NCI-H510A (cell line): ENCODE measurements at places on chromosomes 13 and 19.
A peak's percentile ranks its signal among the peaks of the same experiment; 100 is the strongest.

DNA sequence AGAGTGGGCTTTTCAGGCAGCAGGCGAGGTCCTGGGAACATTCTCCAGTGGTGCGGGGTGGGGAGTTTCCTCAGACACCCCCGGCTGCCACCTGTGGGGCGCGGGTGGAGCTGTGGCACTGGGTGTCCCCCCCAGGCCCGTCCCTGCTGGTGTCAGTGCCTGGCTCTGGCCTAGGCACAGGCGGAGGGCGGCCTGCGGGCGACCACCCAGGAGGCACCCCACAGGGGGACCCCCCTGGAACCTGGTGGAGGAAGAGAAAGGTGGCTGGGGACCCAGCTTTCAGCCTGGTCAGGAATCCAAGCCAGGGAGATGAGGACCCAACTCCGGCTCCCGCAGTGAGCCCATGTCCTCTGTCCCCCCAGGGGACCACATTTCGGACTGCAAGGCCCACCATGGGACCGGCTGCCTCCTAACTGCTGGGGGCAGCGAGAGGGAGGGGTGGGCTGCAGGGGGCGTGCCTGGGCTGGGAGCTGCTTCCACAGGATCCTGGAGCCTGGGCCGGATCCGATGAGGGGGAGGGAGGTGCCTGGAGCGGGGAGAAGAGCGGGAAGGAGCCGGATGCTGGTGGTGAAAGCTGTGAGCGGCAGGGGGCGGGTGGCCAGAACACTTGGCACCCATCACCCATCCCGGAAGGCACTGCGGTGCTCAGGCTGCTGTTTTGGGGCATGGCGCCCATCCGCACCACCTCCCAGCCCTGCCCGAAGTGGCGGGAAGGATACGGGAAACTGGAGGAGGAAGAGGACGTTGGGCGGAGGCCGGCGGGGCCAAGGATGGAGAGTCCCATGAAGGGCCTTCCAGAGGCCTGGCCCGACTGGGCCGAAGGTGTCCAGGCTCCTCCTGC, 5.5 kb upstream of the CTXN1 start:
- no peak for DNase-seq

- DNase-seq = no peak
These were observed 4.8 kb downstream of the SLC17A7 start for GRCh38 chr19:49436381-49437017.

GRCh38 chr13:98133946-98134345, 8.9 kb upstream of the FARP1 start:
- DNase-seq = no peak

DNA sequence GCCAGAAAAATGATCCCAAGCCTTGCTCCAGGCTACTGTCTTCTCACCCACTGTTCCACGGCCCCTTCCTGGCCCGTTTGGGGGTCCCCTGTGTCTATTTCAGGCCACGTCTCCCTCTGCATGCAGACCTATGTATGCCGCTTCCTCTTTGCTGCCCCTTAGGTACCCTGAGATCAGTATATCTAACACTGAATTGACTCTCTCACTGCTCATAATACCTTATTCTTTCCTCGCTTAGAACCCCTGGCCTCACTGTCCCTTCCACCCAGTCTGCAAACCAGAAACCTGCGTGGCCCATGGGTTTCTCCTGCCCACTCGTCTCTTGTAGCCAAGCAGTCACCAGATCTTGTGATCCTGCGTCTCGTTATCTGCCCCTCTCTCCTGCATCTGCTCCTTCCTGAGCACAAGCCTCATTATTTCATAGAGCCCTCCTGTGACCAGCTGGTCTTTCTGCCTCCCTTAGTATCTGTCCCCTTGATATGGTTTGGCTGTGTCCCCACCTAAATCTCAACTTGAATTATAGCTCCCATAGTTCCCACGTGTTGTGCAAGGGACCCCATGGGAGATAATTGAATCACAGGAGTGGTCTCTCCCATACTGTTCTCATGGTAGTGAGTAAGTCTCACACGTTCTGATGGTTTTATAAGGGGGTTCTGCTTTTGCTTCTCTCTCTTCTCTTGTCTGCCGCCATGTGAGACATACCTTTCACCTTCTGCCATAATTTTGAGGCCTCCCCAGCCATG, 109.0 kb upstream of the RNF113B start:
- DNase-seq = no peak

GRCh38 chr19:13784731-13785452, 10.4 kb upstream of the ZSWIM4 start:
- DNase-seq = no peak

DNA sequence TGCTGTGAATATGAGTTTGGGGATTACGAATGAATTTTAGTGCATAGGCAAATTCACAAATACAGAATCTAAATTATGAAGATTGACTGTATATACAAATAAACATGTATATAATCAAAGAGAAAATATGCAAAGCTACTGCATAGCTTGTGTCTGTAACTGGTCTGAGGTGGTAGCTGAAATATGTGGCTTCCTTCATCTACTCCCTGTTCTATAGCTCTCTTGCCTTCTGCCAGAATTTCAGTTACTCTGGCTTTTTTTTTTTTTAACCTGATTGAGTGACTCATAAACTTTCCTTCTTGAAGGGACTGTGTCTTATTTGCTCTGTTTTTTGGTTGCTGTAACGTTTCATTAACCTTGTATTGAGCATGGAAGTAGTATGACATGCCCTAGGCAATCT, 26.6 kb downstream of the DNAJC3 start:
- DNase-seq = no peak

GRCh38 chr19:28118235-28118634, 1094.7 kb downstream of the UQCRFS1 start:
- DNase-seq = no peak

- DNase-seq = no peak
These were observed 149.2 kb upstream of the RNF113B start for GRCh38 chr13:98326291-98326690.

- no peak for DNase-seq
These were observed 459 bp upstream of the TMEM59L start for GRCh38 chr19:18612051-18612771.

GRCh38 chr13:30255696-30256095, 51.7 kb downstream of the KATNAL1 start:
- DNase-seq = no peak

DNA sequence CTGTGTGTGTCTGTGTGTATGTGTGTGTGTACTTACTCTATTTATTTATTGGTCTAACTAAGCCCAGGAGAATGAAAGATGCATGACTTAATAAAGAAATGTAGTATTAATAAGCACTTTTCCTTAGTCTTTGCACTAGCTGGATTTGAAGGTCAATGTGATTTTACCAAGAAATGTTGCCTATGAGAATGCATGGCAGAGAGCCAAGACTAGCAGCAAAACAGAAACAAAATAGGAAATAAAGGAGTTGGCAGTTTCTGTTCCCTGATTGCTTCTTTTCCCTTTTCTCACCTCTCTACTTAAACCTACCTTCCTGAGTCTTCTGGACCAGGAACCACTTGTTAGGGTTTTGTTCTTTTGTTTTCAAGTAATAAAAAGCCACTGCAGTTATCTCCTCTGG, 286.1 kb downstream of the KCTD12 start:
- DNase-seq = no peak

DNA sequence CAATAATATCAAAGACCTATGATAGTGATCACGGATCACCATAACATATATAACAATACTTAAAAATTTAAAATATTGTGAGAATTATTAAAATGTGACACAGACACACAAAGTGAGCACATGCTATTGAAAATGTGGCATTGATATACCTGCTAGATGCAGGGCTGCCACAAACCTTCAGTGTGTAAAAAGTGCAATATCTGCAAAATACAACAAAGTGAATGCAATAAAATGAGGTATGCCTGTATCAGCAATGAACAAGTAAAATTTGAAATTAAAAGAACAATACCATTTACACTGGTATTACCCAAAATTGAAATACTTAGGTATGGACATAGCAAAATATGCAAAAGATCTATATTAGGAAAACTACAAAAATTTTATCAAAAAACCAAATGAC, 1217.8 kb upstream of the PCDH20 start:
- no peak for DNase-seq

- DNase-seq = no peak
These were observed 95.6 kb downstream of the FAM216B start for GRCh38 chr13:42876887-42877545.

DNA sequence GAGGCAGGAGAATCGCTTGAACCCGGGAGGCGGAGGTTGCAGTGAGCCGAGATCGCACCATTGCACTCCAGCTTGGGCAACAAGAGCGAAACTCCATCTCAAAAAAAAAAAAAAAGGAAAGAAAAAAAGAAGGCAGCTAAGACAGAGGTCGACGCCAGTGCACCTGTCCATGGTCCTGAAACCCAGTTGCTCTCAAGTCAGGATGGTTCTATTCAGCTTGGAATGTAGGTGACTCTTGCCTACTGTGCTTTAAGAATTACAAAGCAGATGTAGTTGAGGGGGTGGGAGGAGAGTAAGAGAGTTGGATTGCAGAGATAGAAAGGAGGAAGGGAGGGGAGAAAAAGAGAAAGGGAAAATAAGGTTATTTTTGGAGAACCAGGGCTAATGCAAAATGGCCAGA, 18.7 kb downstream of the CACNG7 start:
- no peak for DNase-seq

- peak; percentile 29 for DNase-seq
These were observed 5.0 kb downstream of the FFAR1 start for GRCh38 chr19:35352448-35353304.

DNA sequence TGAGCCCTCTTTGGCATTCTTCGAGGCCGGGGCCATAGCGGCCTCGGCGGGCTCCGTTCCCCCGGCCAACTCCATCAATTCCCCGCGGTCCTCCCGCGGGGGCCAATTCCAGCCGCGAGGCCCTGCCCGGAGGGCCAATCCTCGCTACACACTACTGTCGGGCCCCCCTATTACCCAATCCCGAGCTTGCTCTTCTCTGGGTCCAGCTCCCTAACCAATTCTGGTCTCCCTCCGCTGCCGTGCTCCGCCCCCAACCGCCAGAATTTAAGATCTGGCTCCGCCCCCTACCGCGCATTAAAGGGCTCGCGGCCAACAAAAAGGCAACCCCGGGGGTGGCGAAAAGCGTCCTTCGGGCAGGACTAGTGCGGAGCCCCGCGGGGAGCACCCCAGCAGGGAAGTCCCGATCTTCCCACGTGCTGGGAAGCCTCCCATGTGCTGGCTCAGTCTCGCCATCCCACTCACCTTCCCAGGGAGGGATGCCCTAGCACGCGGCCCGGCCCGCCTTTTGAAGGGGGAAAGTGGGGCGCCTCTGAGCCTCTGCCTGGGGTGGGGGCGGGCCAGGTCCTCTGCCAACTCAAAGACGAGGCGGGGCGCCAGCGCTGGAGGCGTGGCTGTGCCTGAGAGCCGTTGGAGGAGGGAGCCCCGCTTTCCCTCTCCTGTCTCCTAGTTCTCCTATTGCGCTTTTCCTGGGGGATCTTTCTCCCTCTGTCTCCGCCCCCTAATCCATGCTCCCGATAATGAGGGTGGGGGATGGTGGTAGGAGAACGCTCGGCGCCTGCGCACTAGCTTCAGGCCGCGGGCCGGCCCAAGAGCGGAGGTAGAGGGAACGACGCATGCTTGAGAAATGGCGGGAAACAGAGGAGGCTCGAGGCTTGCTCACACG, 3.5 kb downstream of the LIPE start:
- DNase-seq = peak; percentile 70

- DNase-seq = no peak
These were observed 6.6 kb downstream of the STARD13 start for GRCh38 chr13:33278913-33279312.

DNA sequence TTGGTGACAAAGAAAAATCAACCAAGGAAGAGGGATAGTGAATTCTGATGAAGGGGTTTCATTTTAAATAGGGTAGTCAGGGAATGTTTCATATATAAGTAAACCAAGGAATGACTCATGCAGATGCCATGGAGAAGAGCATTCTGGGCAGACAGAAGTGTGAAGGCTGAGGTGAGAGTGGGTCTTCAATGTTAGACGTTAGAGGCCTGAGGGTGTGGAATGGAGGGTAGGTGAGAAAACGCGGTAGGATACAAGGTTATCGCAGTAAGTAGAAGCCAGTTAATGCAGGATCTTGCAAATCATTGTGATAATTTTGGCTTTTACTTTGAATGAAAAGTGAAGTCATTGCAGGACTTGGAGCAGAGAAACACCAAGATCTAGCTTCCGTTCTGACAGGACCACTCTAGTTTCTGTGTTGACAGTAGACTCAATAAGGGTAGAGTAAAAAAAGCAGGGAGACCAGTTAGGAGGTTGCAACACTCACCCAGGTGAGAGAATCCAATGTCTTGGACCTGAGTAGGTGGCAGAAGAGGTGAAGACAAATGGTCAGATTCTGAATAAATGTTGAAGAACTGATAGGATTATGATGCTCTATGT, 225.2 kb upstream of the TMTC4 start:
- DNase-seq = no peak

DNA sequence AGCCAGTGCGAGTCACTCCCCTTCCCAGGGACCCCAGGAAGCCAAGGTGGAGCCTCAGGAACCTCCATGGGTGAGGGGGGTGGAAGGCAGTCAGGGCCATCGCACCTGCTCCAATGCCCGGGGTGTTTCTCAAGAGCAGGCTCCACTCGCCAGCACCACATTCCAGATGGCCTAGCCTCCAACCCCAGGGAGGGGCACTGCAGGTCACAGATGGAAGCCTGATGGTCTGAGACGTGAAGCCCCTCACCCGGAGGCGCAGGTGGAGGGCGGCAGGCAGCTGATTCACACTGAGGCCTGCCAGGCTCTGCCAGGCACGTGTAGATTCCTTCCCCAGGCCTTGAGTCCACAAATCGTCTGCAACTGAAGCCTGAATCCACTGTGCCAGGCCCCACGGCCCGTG, 23.0 kb upstream of the ISYNA1 start:
- no peak for DNase-seq

GRCh38 chr19:45420356-45420755, 3.4 kb downstream of the ERCC1 start:
- DNase-seq = no peak

GRCh38 chr13:74449811-74450524, 315.8 kb upstream of the KLF12 start:
- DNase-seq = no peak

DNA sequence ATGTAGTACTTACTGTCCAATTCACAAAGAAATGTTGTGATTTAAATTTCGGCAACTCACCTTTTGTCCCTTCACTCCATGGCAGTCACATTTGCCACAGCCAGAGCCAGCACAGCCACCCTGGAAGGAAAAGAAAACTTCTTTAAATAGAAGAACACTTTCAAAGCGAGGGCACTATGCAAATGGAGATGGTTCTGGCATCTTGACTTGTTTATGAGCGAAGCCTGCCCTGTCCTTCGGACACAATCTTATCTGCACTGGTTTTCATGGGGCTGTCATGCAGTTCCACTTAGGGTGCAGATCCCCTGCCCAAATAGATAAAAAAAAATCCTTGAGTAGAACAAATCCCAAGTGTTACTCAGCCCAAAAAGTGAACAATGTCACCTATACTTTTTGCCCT, 64.3 kb downstream of the COL4A1 start:
- DNase-seq = no peak
